Amniotic epithelial cell (primary cell): ENCODE measurements at places on chromosomes 7 and 10.

DNA sequence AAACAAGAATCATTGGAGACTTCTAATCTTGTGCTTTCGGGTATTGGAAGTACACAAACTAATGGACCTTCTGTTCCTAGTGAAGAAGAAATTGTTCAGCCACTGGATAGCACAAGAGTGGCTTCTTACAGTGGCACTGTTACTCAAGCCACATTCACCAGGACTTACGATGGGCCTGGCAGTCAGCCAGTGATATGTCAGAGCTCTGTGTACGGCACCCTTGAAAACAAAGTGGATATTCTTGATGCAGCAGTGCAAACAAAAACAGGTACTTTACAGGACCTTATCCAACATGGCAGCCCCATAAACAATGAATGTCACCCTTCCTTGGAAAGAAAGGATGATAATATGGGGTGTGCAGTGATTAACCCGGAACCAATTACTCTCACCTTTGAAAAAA, 61.6 kb downstream of the TASOR2 start:
- DNase-seq, result no peak

- DNase-seq, result no peak
Measured at GRCh38 chr7:82808633-82809032, 354.1 kb downstream of the PCLO start.

DNA sequence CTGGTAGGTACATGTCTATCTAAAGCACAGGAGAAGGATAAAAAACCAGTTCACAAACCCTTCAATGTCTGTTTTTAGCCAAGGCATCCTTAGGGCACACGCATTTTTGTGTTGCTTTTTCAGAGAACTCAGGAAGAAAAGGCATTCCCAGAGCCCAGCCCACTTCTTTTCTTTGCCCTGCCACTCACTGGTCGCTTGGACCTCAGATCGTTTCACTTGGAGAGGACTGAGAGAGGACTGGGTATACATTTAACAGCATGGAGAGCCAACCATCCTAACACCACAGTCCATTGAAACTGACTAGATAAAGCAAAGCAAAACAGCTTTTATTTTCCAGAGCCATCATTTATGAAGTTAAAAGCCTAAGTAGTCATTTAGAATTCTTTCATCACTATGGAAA, 194.2 kb downstream of the CAMK1D start:
- DNase-seq, result no peak

DNA sequence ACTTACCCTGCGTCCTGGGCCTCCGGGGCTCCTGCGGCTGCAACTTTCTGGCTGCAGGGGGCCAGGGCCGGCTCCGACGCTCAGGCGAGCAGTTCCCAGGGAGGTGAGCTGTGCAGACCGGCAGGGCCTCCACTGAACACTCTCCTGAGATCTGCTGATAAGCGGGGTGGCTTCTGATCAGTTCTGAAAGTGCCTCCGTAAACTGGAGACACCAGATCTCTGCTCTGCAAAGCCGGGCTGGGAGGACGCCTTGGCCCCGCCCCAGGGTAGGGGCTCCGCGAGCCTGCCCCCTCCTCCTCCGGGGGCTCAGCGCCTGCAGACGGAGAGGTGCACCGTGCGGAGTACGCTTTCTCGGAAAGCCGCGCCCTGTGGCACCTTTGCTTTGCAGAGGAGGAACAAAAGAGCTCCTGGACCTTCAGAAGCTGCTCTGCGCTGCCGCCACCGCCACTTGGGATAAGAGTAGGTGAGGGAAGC, 141.3 kb upstream of the VKORC1L1 start:
- DNase-seq, result no peak

- no peak for DNase-seq
Measured at GRCh38 chr7:8125680-8126444, 136.1 kb downstream of the ICA1 start.

DNA sequence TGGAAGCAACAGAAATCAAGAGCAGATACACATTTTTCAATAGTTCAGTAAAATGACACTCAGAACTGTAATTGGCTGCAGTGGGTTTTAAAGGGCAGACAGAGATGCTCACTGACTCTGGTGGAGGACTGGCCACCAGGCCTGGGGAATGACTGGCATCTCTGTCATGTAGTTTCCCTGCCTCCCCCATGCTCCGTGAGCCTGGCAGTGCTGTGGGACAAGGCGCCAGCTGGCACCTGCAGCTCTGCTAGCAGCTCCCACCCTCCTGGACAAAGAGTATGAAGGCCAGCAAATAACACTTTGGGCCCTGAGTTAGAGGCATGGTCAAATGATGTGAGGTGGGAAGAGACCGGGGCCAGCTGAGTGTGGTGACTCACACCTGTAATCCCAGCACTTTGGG, 15.0 kb downstream of the TSPAN33 start:
- DNase-seq, result no peak

DNA sequence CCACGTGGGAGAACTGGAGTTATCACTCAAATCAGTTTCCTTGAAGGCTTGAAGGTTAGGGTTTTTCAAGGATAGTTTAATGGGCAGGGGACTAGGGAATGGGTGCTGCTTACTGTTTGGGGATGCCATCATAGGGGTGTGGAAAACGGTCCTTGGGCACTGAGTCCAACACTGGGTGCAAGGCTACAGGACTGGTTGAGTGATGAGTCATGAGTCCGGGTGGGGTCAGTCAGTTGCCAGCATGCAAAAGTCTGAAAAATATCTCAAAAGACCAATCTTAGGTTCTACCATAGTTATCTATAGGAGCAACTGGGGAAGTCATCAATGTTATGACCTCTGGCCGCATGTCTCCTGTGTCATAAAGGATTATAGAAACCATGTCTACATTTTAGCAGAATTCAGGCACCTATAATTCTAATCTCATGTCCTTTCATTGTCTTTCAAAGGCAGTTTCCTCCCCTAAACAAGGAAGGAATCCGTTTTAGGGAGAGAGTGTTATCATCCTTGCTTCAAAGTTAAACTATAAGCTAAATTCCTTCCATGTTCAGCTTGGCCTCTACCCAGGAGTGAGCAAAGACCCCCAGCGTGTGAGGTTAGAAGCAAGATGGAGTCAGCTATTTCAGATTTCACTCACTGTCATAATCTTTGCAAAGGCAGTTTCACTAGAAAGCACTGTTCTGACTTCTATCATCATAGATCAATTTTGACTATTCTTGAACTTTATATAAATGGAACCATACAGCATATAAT, 94.5 kb downstream of the COL26A1 start:
- DNase-seq, result no peak

DNA sequence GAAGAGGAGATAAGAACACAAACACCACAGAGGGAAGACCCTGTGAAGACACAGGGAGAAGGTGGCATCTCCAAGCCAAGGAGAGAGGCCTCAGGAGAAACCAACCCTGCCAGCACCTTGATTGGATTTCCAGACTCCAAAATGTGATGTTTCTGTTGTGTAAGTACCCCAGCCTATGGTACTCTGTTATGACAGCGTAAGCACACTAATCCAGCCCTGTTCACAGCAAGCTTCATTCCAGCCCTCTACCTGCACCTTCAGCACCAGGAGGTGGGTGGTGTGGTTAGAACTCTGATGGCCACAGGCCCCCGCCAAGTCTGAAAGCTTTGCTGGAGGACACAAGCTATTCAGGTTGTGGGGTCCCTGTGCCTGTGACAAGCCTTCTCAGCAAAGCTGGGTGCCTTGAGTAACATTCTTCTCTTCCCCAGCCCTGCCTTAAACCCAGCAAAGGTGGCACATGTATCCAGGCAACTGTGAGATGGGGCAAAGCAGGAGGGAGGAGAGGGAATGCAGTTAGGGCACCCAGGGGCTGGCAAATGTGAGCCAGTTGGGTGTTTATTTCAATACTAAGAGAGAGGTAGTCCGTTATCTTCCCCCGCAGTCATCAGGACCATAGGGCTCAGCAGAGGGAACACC, 4.5 kb downstream of the VSTM4 start:
- DNase-seq, result no peak

DNA sequence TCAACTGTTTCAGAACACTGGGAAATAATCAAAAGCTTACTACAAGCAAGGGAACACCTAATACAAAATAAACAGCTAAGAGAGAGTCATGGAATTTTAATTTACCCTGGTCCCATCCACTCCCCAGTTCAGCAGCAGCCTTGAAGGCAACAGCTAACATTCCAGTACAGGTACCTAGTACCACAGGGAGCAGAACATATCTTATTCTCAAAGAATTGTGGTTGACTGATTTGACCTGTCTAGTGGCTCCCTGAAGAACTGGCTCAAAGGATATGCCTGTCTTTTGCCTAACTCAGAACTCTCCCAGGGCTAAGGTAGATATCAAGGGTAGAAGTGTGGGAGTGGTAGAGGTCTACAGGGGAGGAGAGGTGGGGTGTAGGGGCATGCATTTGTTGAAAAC, 32.3 kb downstream of the SMURF1 start:
- DNase-seq, result peak; percentile 32

- no peak for DNase-seq
Measured at GRCh38 chr7:3177271-3177670, 123.8 kb upstream of the SDK1 start.

- no peak for DNase-seq
Measured at GRCh38 chr10:18364987-18365775, 225.0 kb downstream of the CACNB2 start.
